ENCODE measurements at places on chromosomes 5 and 9. TPM values are rescaled to one million over a fixed set of nuclear protein-coding genes. Genes with fewer than 3 reads are reported as not detected.

Gene SLC36A3
- total RNA-seq: not detected

Gene ACOT12
- not detected for total RNA-seq

Gene BARHL1
- total RNA-seq: not detected

Gene ASPN
- not detected for total RNA-seq

Gene MAMDC4
- total RNA-seq: 24.7 TPM

Gene CCDC192
- not detected for total RNA-seq

Gene GRXCR2
- not detected for total RNA-seq

Gene SPAG8
- 0.21 TPM for total RNA-seq

Gene ANXA2R
- 1.1 TPM for total RNA-seq

Gene PTPN3
- total RNA-seq: 3.6 TPM

Gene BAAT
- total RNA-seq: 0.07 TPM

DNA sequence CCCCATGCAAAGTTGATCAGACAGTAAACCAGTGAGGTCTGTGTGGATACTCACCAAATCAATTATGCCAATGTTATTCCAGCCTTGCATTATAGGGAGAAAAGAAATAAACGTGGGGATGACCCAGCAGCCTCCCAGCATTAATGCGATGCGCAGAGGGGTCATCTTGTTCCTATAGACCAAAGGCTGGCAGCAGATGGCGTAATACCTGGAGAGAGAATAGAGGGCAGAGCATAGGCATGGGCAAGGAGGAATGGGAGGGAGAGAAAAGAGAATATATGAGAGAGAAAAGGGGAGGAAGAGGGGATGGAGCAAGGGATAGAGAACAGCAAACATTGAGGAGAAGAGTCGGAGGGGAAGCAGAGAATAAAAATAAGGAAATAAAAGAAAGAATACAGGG lies 131.2 kb downstream of the HTR4 start:
- no peaks in the 10 kb centered on the region for H3K36me3 ChIP-seq
- H3K4me1 ChIP-seq: no peaks in the 10 kb centered on the region
- no peak for DNase-seq
- no peak overlapping the region for H3K4me3 ChIP-seq
- H3K27ac ChIP-seq: no peak overlapping the region

GRCh38 chr9:86389628-86390027 lies 35.4 kb upstream of the TUT7 start:
- H3K4me3 ChIP-seq: no peak overlapping the region
- H3K27me3 ChIP-seq: peaks cover 11% of the 10 kb centered on the region
- no peak overlapping the region for H3K27ac ChIP-seq
- no peak for DNase-seq

- no peak for DNase-seq
- H3K4me3 ChIP-seq: no peak overlapping the region
- no peak overlapping the region for H3K27ac ChIP-seq
- H3K4me1 ChIP-seq: peaks cover 3% of the 10 kb centered on the region
These were observed 29.1 kb downstream of the TRIO start for GRCh38 chr5:14172149-14172795.

GRCh38 chr9:123218831-123219230 lies 49.6 kb downstream of the STRBP start:
- H3K36me3 ChIP-seq: no peaks in the 10 kb centered on the region
- H3K27me3 ChIP-seq: no peaks in the 10 kb centered on the region
- peaks cover 3% of the 10 kb centered on the region for H3K4me1 ChIP-seq
- H3K4me3 ChIP-seq: no peak overlapping the region
- H3K27ac ChIP-seq: no peak overlapping the region

GRCh38 chr9:80881940-80882339 lies 807.4 kb downstream of the TLE1 start:
- H3K36me3 ChIP-seq: no peaks in the 10 kb centered on the region
- no peak for DNase-seq
- H3K27ac ChIP-seq: no peak overlapping the region
- H3K4me1 ChIP-seq: no peaks in the 10 kb centered on the region

DNA sequence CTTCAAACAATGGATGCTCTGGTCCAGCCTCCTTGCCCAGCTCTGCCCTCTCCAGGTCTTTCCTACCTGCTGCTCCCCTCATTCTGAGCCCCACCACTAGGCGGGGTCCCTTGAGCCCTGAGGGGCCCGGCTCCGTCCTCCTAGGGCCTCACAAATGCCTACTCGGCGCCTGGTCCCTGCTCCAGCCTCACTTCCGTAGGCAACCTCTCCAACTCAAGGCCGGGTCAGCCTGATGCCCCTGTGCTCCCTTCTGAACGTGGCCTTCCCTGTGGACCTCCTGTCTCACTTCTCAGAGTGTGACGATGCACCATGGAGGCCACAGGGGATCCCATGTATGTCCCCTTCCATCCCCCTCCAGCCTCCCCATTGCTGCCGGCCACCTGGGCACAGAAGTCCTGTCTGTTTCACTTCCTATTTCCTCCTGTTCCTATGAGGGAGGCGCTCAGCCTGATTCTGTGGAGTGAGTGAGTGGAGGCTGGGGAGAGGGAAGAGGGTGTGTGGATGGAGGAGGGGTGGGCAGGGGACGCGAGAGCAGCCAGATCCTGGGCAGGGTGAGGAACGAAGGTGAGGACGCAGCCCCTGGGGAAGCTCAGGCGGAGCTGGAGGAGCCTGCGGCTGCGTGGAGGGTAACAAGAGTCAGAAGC lies 127.2 kb upstream of the FAM120A start:
- H3K36me3 ChIP-seq: no peaks in the 10 kb centered on the region
- H3K27ac ChIP-seq: no peak overlapping the region
- no peak overlapping the region for H3K4me3 ChIP-seq

- no peak overlapping the region for H3K27ac ChIP-seq
- no peaks in the 10 kb centered on the region for H3K4me1 ChIP-seq
- H3K27me3 ChIP-seq: no peaks in the 10 kb centered on the region
- no peak for DNase-seq
- H3K4me3 ChIP-seq: no peak overlapping the region
These were observed 302.1 kb downstream of the FBXL17 start for GRCh38 chr5:108079753-108080152.

DNA sequence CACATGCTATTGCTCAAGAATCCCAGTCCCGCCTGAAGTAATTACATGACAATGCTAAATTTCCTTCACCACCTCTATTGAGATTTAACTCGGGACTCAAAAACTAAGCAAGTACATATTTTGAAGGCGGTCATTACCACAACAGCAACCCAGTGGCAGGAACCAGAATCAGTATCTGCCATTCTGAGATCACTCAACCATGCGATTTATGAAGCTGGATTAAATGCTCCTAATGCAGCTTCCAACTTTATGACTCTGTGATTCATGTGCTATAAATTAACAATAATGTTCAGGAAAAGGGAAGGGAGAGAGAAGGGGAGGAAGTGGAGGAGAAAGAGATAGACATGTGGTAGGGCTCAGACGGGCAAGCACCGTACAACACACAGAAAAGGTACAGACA lies 194.7 kb downstream of the DNAH5 start:
- no peak overlapping the region for H3K27ac ChIP-seq
- H3K27me3 ChIP-seq: no peaks in the 10 kb centered on the region
- DNase-seq: no peak
- H3K4me3 ChIP-seq: no peak overlapping the region

DNA sequence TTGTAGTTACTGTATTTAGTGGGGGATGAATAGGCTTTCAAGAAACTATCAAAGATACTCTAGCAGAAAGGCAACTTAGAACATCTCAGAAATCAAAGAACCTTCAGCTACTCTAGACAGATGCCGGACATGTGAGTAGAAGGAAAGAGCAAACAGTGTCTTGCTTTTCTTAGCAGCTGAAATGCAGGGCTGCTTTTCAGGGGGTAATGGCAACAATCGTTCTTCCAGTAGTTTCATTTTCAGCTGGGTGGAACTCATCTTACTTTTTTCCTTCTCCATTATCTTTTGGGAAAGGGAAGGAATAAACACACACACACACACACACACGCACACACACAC lies 281.6 kb downstream of the CRB2 start:
- H3K36me3 ChIP-seq: no peaks in the 10 kb centered on the region
- H3K4me3 ChIP-seq: peak overlapping the region; percentile 77
- H3K27ac ChIP-seq: peak overlapping the region; percentile 13
- peak; percentile 60 for DNase-seq
- H3K27me3 ChIP-seq: peaks cover 22% of the 10 kb centered on the region
- H3K4me1 ChIP-seq: peaks cover 34% of the 10 kb centered on the region

DNA sequence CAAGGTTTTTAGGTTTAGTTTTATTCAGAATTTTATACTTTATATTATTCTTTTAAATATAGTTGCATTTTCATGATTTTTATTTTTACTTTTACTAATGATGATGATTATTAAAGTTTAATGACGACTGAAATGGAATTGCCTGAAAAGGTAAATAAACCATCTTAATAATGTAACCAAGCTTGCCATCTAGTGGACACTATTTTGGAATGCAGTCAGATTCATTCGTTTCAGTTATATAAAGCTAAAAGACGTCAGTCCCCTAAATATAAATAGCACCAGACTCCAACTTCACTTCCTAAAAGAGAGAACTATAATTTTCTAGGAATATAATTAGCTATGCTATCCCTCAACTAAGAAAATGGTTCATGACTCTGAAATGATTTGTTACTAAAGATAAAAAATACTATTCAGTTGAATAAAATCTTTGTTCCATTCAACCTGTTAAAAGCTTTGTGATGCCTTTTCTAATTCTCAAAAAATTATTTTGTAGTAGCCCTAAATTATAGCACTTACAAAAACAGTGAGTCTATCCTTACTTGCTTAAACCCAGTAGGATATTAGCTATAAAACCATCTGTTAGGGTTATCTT lies 19.9 kb downstream of the ABITRAM start:
- DNase-seq: no peak
- H3K4me3 ChIP-seq: no peak overlapping the region
- H3K36me3 ChIP-seq: no peaks in the 10 kb centered on the region
- no peak overlapping the region for H3K27ac ChIP-seq
- no peaks in the 10 kb centered on the region for H3K27me3 ChIP-seq

DNA sequence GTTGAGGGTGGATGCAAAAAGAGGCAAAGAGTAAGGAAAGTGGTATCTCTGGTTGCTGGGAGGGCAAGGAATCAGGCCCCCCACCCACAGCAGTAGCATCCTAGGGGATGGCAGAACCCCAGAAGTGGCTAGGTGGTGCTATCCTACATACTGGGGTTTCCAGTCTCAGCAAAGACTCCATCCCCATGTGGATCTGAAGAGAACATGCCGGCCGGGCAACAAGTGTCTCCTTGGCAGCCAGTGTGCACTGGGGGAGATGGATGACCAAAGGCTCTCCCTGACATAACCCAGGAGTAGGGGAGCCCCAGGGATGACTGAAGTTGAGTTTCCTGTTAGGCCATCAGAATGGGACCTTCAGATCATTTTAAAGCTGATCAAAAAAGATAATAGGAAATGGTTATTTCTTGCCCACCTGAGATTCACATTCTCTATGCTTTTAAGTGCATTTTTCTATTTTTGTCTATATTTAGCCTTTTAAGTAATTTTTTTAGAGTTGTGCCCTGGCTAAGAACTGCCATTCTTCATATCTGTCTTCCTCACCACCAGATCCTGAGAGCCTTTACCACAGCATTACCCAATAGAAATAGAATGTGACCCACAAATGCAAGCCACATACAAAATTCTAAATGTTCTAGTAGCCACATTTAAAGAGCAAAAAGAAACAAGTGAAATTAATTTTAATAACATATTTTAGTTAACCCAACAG lies 78.7 kb upstream of the SMIM23 start:
- H3K36me3 ChIP-seq: no peaks in the 10 kb centered on the region
- H3K4me3 ChIP-seq: no peak overlapping the region
- H3K27me3 ChIP-seq: no peaks in the 10 kb centered on the region
- DNase-seq: no peak

DNA sequence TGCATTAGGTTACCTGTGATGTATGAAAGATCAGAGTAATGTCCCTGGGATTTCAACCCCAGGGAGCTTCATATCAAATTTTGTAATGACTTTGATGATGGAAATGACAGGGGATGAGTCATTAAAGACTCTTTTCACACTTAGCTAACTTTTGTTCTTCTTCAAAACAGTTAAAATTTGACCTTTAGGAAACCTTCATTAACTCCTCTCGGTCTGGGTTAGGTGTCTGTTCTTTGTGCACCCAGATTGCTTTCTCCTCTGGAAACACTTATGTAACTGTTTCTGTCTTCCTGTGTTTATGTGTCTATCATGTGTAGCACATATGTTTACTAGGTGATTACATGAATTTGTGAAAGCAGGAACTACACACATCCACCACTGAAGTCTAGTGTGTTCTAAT lies 1.6 kb downstream of the SRFBP1 start:
- H3K27me3 ChIP-seq: peaks cover 2% of the 10 kb centered on the region
- H3K27ac ChIP-seq: peak overlapping the region; percentile 97
- H3K4me3 ChIP-seq: peak overlapping the region; percentile 96
- peaks cover 20% of the 10 kb centered on the region for H3K36me3 ChIP-seq
- H3K4me1 ChIP-seq: peaks cover 26% of the 10 kb centered on the region

DNA sequence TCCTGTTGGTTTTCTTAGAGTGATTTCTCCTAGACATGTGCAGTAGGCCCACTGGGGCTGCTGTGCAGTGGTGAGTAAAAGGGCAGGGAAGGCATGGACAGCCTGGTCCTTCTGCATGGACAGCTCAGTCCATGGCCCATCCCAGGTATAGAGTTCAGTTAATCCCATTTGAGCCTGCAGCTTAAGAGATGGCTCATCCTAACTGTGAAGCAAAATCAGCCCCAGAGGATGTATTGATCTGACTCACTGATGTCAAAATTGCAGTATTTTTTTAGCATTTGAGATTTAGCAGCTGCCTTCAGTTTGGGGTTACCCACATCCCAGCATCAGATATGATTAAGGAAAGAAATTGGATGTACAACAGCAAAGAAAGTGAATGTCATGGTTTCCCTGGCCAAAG lies 93.4 kb downstream of the PDE6A start:
- DNase-seq: no peak
- H3K4me1 ChIP-seq: no peaks in the 10 kb centered on the region
- peaks cover 11% of the 10 kb centered on the region for H3K36me3 ChIP-seq
- no peak overlapping the region for H3K27ac ChIP-seq
- no peaks in the 10 kb centered on the region for H3K27me3 ChIP-seq

GRCh38 chr5:151240924-151241635 lies 11.9 kb upstream of the GM2A start:
- no peak overlapping the region for H3K4me3 ChIP-seq
- H3K27ac ChIP-seq: no peak overlapping the region
- no peak for DNase-seq
- no peaks in the 10 kb centered on the region for H3K36me3 ChIP-seq
